ENCODE measurements at places on chromosomes 2 and 18.

GRCh38 chr2:525021-525420 lies 152.2 kb downstream of the TMEM18 start:
- no peak for DNase-seq

DNA sequence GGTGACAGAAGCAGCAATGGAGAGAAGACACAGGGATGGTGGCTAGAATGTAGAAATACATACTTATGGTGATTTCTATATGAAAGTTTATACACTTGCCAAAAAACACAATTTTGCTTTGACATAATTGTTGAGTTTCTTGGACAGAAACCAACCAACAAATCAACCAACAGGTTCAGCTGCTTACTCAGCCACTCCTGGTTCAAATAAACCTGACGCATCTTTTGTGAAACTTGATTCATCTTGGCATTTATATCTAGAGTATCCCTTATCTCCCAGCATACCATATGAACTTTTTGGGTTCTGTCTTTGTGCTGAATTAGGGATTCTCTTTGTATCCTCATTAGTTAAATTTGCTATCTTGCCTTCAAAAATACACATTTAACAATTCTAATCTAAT lies 54.1 kb upstream of the ERBB4 start:
- no peak for DNase-seq

GRCh38 chr2:197944416-197945096 lies 140.2 kb downstream of the PLCL1 start:
- DNase-seq = no peak

DNA sequence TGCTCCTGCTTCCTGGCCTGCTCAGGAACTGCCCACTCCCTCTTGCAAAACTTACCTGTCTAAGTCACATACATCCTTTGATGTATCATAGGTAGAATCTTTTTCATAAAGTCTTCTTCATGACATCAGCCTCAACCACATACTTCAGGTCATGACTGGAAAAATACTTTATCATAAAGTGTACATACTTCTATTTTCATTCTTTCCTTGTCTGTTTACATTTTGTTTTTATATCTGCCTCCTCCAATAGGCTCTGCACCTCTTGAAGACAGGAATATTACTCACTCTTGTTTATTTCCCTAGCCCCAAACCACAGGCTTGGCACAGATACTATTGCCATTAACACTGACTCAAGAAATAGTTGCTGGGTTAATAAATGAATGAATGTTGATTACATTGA lies 43.6 kb upstream of the ZNF804A start:
- DNase-seq = no peak

GRCh38 chr18:58355243-58355642 lies 273.6 kb downstream of the ALPK2 start:
- DNase-seq = no peak

DNA sequence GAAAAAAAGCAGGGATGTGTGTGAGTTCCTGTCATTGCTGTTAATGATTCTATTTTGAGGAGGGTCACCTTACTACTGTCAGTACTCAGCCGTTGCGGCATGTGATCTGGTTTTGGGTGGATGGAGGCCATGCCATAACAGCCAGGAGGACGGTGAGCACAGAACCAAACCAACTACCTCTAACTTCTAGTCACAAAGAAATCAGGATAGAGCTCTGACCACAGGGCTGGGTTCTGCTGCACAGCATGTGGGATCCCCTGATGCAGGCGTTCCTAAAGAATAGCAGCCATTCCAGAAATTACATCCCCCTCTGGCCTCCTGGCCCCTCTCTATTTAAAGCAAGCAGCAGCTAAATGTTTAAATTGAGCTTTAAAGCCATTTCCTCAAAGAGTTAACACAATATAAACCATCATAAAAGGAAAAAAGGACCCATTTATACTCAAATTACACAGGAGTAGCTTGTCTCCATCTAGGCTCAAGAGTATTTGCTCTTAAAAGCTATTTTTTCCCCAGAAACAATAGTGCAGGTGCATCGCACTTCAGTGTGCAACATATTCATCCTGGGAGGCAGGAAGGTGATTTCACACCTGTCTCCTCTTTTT lies 786.4 kb downstream of the RNF144A start:
- no peak for DNase-seq

DNA sequence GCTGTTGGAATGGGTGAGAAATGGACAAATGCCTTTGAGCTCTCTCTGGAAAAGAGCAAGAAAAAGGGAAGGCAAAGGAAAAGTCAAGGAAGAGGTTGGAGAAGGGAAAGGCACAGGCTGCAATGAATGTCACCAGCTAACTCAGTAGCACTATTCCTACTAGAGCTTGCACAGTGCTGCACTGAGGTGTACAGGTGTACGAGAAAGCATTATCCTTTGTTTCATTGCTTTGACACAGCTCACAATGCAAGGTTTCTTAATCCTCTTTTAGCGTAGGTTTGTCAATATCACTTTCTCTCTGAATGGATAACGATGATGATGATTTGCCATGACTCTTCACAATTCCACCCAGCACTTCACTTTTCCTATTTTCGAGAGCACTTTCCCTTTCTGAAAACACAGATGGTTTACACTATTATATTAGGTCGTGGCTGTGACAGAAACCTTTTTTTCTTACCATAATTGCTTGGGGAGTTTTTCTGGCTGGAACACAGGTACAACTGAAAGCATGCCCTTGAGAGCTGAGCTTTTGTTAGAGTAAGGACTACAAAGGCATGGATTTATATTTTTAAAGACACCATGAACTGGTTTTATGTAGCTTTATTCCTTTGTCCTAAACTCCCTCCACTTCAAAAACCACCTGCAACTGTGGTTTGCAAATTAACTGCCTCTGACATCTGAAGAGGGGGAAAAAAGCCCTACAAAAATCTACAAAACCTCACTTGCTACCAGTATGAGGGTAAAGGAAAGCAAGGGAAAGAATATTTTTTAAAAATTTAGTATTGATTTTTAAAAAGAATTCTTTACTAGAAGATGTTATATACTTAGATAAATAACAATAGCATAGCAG lies 265.5 kb downstream of the TGIF1 start:
- no peak for DNase-seq

- no peak for DNase-seq
Observed at GRCh38 chr18:8719192-8719591, 13.8 kb downstream of the MTCL1 start.

GRCh38 chr18:7676253-7676873 lies 109.2 kb downstream of the PTPRM start:
- DNase-seq = no peak

DNA sequence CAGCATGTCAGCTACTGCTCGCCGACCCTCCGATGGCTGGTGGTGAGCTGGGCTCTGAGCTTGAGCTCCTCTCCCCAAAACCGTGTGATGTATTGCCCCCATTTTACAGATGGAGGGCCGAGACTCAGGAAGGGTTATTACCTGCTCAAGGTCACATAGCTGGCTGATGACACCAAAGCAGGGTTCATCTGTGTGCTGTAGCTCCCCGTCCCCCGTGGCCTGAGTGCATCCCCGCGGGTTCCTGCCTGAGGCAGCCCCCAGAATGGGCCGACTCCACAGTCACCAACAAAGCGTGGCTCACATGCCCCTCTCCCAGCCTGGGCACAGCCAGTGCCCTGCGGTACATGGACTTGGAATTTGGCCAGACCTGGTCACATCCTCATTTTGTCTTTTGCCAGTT lies 198.6 kb downstream of the TFCP2L1 start:
- DNase-seq = no peak

DNA sequence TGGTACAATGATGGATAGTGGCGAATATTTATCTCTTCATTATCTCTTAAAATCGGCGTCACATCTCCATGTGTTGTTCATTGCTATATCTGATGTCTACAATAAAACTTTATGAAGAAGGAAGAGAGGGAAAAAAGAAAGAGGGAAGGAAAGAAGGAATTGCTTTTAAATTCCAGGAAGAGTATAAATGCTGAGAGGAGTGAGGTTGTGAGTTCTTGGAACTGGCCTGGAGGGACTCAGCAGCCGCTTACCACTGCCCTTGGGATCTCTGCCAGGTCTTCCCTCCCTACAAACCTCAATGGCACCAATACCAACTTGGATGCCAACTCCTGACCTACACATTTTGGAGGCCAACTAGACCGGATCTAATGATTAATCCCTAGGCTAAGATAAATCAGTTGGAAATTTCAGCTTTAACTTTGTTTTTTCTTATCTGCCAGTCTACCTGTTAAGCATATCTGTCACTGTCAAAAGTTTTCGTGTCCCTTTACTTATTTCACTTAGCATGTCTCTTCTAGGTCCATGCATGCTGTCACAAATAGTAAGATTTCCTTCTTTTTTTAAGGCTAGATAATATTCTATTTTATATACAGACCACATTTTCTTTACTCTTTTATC lies 9.8 kb downstream of the SCN9A start:
- DNase-seq = no peak

GRCh38 chr2:40511661-40512213 lies 59.8 kb upstream of the SLC8A1 start:
- DNase-seq = no peak

DNA sequence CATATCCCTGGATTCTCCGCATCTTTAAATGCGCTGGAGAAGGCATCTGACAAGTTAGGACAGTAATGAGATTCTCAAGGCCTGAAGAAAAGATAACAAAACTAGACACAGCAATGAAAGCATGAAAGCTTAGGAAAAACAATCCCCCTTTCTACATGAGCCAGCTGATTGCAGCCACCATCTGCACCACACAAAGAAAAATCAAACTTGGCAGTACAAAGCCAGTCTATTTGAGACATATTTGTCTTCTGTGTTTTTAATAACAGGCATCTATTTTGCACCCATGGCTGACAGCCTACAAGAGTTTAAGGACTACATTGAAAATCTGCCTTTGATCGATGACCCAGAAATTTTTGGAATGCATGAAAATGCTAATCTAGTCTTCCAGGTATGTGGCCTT lies 83.6 kb downstream of the TRABD2A start:
- no peak for DNase-seq

DNA sequence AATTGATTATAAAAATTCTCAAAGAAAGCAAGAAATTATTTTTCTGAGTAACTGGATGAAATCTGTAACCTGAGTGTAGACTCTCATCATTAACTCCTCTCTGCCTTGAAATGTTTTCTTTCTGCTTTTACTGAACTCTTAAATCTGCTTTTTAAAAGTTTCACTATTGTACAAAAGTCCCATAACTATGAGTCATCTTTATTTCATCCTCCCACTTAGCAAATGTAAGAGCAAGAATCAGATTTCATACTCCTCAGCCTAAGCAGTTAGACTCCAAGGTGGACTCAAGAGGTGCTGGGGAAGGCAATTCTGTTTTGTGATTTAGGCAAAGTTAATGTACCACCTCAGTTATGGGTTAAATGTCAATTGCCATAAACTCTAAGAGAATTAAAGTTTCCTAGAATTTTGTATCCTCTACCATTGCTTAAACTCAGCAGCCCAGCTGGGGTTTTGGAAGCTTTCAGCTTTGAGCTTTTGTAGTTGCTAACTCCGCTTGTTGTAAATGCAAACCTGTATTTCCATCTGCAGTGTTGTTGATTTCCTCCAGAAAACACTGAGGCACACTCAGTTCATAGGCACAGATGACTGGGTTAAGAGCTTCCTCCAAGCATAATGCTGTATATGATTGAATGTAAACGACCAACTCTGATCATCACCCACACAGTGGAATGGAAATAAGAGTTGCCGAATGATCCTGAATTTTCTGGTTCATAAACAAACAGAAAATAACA lies 268.8 kb downstream of the ARHGAP15 start:
- DNase-seq = no peak

DNA sequence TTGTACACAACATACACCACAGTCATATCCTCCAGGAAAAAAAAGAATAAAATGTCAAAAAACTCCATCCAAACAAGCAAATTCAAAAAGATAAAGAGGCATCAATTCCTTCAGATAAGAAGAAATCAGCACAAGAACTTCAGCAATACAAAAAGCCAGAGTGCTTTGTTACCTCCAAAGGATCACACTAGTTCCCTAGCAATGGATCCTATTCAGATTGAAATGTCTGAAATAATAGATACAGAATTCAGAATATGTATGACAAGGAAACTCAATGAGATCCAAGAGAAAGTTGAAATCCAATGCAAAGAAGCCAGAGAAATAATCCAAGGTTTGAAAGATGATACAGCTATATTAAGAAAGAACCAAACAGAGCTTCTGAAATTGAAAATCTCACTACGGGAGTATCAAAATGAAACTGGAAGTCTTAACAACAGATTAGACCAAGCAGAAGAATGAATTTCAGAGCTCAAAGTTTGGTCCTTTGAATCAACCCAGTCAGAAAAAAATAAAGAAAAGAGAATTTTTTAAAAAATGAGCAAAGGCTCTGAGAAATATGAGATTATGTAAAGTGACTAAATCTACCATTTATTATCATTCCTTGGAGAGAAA lies 80.6 kb downstream of the TRABD2A start:
- no peak for DNase-seq

- no peak for DNase-seq
Observed at GRCh38 chr2:99573634-99574251, 83.9 kb upstream of the REV1 start.

DNA sequence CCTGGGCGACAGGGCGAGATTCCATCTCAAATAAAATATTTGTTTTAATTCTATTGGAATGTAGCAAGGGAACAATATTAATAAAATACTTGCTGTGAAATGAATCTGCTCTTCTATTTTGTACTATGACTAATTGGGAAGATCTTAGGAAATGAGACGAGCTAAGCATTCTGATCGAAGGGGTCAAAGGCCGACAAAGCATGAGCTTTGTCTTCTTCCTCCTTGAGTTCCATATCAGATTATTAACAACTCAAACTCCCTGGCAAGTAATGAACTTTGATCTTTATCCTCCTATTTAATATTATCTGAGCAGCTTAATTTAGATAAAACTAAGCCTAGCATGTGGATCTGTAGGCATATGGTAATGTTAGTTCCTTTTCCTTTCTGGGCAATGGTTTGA lies 15.5 kb downstream of the GEMIN6 start:
- DNase-seq = no peak

DNA sequence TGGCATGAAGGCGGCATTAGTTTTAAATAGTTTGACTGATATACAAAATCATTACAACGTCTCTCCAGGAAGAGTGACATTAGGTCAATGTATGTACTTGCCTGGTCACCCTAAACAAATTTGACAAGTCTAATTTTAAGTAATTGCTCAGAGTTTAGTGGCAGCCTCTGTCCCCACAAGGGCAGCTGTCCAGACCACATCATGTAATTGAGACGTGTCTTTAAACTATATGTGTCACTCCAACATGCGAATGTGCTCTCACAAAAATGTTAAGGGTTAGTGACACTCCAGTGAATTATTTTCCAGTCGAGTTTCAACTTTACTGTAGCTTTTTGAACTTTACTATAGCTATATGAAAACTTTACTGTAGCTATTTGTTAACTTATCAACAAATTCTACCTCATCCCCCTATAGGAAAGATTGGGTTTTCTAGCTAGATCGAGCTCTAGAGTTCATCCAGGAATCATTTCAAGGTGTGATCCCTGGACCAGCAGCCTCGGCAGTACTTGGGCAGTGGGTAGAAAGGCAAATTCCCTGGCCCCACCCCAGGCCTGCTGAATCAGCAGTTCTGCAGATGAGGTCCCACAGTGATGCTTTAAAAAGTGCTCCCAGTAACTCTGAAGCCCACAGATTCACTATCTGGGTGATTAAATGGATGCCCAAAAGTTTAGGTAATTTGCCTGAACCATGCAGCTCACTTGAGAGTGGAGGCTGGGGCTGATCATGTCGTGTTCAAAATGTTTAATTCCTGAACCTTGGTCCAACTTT lies 66.4 kb upstream of the POU3F3 start:
- no peak for DNase-seq

GRCh38 chr18:8741117-8741516 lies 35.8 kb downstream of the MTCL1 start:
- no peak for DNase-seq

GRCh38 chr2:161078211-161078539 lies 82.1 kb upstream of the TANK start:
- DNase-seq = no peak
